ENCODE measurements at places on chromosomes 12 and 14.

- DNase-seq, result no peak
Observed at GRCh38 chr12:122336015-122336946, 70.0 kb upstream of the VPS33A start.

DNA sequence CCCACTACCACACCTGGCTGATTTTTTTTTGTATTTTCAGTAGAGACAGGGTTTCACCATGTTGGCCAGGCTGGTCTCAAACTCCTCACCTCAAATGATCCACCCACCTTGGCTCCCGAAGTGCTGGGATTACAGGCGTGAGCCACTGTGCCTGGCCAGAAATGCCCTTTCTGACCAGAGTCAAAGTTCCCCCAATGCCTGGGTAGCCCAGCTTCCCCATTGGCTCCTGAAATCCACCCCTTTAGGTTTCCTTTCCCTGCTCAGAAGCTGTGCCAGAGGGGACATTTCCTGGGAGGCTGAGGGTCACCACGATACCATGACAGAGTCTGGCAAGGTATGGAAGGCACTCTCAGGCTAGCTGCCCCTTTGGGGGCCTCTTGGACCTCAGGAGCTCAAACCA, 3.5 kb downstream of the GSTZ1 start:
- no peak for DNase-seq

GRCh38 chr12:122527478-122527944, 462 bp downstream of the KNTC1 start:
- no peak for DNase-seq

- DNase-seq, result no peak
Observed at GRCh38 chr14:24607081-24607480, 2.4 kb downstream of the GZMH start.

GRCh38 chr12:42380733-42381132, 54.8 kb downstream of the PPHLN1 start:
- no peak for DNase-seq

GRCh38 chr12:18895946-18896345, 158.0 kb downstream of the CAPZA3 start:
- DNase-seq, result no peak

DNA sequence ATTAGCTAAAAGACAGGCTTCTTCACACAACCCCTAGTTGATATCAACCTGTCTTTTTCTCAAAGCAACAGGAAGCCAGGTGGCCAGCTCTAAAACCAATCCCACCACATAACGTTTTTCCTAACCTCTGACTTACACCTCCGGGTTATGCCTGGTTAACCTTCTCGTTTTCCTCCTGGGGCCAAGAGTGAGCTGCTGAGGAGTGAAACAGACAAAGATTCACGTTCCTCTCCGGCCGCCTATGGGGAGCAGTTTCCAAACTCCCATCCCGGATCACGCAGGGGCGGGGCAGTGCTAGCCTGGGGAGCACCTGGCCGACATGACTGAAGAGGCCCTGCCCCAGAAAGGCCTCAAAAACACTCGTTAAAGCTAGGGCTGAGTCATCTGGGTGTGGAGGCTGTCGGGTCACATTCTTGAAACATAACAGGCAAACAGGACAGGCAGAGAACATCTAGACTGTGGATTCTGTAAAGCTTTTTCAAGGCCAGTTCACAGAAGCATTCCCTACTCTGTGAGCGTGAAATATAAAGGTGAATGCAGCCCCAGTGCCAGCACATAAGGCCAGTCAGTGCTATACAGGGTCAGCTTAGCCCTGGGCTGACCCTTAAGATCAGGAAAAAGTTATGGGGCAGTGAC, 25.9 kb upstream of the LGALS3 start:
- peak; percentile 35 for DNase-seq

DNA sequence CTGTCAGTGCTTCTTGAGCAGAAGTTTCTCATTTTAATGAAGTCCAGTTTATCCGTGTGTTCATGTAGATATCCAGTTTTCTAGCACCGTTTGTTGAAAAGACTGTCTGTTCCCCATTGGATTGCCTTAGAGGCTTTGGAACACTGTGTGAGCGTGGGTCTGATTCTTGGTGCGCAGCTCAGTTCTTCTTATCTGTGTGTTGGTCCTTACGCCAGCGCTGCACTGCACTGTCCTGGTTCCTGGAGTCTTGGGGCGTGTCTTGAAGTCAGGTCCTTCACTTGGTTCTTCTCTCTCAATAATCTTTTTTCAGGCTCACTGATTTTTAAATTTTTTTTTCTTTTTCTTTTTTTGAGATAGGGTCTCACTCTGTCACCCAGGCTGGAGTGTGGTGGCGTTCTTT, 25.5 kb downstream of the EP400 start:
- no peak for DNase-seq

DNA sequence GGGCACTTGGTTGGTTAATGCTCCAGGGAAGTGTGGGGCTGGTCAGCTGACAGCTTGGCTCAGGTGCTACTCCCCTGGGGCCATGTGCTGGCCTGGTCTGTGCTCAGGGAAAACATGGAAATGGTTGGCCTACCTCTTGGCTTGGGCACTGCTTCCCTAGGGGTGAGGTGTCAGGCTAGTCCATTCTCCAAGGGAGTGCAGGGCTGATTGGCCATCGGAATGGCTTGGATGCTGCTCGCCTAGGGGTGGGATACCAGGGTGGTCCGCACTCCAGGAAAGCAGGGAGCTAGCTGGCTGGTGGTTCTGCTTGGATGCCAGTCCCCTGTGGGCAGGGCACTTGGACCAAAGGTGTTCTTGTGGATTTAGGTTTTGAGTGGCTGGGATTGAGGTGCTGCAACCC, 245.7 kb downstream of the RAD51B start:
- DNase-seq, result no peak

GRCh38 chr12:68356060-68356695, 24.0 kb upstream of the MDM1 start:
- DNase-seq, result no peak
